ENCODE measurements at places on chromosomes 11 and 22.
A peak's percentile ranks its signal among the peaks of the same experiment; 100 is the strongest.

DNA sequence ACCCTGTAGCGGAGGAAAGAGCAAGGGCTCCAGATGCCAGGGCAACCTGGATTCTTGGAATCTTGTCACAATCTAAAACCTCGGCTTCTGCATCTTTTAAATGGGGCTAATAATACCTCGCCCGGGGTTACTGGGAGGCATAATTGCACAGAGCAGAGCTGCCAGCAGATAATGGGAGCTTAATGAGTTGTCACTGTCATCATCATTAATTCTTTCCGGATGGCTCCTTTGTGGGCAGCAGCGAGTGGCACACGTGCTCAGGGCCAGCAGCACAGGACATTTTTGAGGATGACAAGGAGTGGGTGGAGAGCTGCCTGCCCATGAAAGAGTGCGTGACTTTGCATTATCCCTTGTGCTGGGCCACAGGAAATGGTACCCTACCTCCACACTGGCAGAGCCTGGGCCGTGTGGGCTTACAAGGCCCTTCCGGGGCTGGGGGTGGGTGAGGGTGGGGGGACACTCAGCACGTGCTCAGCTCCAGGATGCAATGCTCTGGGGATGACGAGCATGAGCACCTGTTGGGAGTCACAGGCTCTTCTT, 5.7 kb downstream of the PDGFB start:
- no peak for DNase-seq

DNA sequence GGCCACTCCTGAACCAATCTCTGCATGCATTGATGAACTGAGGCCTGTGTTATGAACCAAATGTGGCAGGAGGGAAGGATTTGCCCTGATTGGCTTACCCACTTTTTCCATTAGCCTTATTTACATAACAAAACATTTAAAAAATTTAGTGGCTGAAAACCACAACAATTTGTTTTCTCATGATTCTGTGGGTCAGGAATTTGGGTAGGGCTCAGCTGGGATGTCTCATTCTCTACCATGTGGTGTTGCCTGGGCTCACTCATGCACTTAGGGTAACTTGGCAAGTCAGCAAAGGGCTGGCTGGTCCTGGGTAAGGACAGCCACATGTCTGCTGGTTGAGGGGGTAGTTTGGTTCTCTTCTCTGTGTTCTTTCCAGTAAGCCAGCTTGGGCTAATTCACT, 35.1 kb upstream of the CYP2R1 start:
- no peak for DNase-seq

DNA sequence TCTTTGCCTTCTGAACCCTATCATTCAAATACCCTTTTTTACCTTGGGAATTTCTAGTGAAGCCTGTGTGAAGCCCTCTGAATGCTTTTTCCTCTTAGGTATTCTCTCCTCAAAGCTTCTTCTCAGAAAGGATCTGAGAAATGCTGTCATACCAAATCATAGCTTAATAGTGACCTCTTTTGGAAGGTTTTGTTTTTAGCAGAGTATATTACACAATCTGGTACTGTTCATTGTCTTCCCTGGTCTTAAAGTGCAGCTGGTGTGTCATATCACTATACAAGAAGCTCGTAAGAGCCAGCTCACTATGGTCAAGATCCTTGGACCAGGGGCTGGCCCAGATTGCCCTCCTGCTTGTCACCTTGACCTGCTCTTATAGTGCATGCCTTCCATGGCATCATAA, 204.4 kb upstream of the ANO5 start:
- DNase-seq: peak; percentile 74

DNA sequence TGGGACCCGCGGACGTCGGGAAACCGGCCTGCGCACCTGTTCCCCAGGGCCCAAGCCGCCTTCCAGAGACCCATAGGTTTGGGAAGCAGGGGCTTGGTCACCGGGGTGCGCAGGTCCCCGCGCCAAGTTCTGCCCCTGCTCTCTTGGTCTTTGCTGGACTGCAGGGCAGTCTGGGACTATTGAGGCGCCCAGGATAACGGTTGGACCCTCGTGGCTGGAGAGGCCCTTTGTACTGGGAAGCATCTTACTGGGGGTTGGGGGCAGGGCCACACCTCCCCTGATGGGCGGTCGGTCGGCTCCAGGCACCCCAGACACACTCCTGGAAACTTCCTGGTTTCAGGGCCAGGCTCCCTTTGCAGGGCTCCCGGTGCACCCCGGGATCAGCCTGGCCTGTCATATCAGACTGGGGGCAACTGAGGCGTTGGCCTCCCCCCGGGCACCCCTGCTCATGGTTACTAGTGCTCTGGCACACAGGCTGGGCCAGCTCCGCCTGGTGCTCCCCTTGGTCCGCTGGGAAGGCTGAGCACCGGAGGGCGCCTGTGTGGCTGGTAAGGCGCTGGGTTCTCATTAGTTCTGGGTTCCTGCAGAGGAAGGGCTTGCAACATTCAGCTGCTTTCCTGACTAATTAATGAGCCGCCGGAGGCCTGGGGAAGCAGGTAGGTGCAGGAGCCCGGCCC, 1250.5 kb downstream of the BRD1 start:
- DNase-seq: no peak

GRCh38 chr11:126808296-126808695, 192.3 kb downstream of the KIRREL3 start:
- no peak for DNase-seq

GRCh38 chr11:120625565-120625964, 114.0 kb downstream of the GRIK4 start:
- no peak for DNase-seq

GRCh38 chr22:21816472-21816786, 51.0 kb downstream of the MAPK1 start:
- DNase-seq: no peak

DNA sequence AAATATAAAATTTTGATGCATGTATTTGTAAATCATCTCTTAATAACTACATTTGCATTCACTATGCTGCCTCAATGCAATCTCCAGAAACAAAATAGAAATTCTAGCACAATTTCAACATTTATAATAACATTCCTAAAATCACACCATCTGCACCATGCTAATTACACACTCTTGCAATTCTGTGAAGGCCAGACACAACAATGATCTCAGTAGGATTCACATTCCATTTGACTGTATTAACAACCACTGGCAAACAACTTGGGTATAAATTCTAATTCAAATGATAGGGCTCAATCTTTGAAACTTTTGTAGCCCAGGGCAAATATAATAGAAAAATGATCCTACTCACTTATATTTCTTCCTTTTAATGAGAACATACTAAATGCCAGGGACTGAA, 25.9 kb downstream of the RAB6A start:
- no peak for DNase-seq

DNA sequence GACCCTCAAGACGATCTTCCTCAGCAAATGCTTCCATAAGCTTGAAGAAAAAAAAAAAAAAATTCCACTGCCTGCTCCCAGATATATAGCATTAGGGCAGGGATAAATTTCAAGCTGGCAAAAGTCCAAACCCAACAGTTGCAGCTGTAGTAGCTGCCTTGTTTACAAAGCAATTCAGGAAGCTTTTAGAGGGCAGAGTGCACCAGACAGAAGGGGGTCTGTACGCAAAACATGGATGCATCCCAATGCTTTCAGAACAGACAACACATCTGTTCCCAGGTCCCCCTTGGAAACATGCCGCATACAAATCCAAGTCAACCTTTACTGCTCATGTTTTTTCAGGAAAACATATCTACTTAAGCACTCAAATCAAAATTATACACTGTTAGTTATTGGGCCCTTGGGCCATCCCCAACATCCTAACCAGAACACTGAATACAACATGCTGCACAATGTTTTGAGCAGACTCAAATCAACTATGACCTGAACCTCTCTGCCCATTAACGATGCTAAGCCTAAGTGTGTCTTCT, 94.5 kb downstream of the CADM1 start:
- peak; percentile 94 for DNase-seq

DNA sequence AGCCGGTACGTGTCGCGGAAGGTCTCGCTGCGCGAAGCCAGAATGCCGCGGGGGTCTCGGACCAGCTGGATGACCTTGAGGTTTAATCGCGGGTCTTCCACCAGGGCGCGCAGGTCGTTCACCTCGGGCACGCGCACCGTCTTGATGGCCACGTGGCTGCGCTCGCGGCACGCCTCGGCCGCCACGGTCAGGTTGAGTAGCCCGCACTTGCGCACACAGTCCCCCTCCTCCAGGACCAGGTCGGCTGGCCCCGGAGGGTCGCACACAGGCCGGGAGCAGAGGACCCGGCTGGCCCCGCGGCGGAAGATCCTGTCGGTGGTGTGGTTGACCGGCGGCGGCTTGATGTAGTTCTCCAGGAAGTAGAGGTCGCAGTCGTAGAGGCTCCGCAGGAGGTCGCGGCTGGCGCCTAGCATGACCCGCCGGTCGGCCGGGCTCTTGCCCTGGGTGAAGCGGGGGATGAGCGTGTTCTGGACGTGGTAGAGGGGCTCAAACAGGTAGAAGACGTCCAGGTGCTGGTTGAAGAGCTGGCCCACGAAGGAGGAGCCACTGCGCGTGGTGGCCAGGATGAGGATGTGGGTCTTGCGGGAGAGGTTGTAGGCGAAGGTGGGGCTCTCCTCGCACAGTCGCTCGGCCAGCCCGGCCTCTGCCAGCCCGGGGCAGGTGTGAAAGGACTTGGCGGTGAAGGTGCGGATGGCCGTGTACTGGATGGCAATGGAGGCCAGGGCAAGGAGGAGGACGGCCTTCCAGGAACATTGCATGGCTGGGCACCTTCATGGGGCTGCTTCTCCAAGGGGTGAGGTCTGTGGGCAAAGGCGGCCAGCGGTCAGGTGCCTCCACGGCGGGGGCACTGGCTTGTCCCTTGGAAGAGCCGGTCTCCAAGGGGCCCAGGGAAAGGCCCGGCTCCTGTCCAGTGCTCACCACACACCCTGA, 15.0 kb downstream of the CHST1 start:
- no peak for DNase-seq

DNA sequence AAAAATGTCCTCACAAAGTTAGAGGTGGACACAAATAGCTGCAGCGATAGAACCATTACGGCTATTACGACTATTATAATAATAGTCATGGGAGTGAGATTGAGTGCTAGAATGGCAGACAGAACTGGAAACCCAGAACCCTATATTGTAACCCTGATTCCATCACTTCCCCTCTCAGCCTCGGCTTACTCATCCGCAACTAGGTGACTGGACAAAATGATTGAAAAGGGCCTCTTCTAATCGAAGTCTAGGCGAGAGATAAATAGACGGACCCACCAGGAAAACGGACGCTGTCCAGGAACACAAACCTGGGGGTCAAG, 629 bp downstream of the PSMA1 start:
- no peak for DNase-seq

GRCh38 chr22:19466848-19467752, 11.9 kb downstream of the UFD1 start:
- no peak for DNase-seq

- no peak for DNase-seq
These were observed 131.1 kb downstream of the CRYBB2 start for GRCh38 chr22:25350551-25350971.

- DNase-seq: no peak
These were observed 85.5 kb downstream of the DGCR2 start for GRCh38 chr22:19036523-19037273.

DNA sequence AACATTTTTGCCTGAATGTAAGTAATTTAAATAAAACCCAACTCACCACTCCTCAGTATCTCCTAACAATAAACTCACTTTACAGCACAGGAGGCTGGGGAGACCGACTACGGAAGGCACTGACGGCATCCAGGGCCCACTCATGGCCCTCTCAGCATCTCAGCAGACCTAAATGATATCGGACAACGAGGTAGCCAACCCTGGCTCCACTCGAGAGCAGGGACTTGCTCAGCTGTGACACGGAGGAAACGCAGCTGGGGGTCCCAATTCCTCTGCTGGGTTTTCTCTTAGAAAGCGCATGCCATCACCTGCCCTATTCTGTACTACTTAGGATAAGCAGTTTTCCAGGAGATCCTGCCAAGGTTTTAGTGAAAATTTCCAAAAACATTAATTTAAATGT, 109.1 kb upstream of the BID start:
- no peak for DNase-seq

- DNase-seq: no peak
These were observed 177.8 kb upstream of the NARS2 start for GRCh38 chr11:78752494-78752893.

DNA sequence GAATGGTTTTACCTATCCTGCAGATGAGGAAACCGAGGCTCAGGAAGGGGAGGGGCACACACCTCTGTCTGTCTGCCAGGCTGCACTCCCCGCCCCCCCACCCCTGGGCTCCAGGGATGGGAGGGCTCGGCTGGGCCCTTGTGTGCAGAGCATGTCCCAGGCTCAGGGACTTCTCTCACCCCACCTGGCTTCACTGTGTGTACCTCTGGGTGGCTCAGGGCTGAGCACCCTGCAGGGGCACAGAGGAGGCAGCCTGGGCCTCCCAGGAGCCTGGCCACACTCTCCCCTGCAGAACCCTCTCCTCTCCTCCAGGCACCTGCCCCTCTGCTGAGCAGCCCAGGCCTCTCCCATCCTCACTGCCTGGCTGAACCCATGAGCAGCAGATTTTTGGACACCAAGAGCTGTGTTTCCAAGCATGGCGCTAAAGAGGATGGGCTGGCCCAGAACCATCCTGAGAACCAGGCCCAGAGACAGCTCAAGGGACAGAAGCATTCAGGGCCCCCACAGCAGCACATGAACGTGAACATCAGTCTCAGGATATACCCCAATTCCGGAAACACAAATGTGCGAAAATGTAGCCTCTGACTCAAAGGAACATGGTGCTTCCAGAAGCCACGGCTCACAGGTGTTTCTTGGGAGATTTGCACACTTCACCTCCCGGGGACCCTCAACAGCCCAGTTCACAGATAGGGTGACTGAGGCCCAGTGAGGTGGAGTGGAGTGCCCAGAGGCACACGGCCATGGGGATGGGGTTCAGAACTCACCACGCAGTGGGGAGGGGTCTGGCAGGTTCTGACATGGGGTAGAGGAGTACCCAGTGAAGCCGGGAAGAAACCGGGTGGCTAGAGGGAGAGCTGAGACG, 10.5 kb downstream of the EMID1 start:
- no peak for DNase-seq

GRCh38 chr11:1479006-1479677, 7.4 kb downstream of the MOB2 start:
- DNase-seq: no peak

DNA sequence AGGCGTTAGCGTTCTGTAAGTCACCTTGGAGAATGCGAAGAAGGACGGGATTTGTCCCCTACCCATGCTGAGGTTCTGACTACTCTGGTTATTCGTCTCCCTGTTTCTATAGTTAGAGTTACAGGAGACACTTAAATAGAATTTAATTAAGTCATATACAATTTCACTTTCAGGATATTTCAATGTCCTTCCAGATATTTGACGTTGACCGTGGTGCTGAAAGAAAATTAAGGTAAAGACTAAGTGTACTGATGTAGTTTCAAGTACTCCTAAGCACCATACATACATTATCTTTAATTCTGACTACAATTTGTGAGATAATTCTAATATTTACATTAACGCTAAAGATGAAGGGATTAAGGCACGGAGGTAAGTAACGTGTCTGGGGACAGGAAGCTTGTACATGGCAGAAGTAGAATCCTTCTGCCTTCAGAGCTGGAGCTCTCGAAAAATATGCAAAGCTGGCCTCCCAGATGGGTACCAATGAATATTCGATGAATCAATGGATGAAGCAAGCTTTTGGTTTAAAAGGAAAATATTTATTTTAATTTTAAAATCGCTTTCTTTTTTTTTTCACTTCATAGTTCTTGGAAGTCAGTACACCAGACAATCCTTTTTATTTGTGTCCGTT, 539 bp upstream of the SLC36A4 start:
- DNase-seq: peak; percentile 56

All from tongue (tissue), 3 donors.